Activated CD4-positive, alpha-beta T cell treated with anti-CD3 and anti-CD28 coated beads, Interleukin-2, amount 50 U/mL, for 48 hours (primary cell): ENCODE measurements at places on chromosomes 3 and 15.
A peak's percentile ranks its signal among the peaks of the same experiment; 100 is the strongest.

GRCh38 chr3:5437783-5438323 lies 250.3 kb downstream of the EDEM1 start:
- DNase-seq: no peak

GRCh38 chr3:50591196-50591741 lies 20.3 kb downstream of the CISH start:
- DNase-seq: no peak

GRCh38 chr3:152258448-152259393 lies 10.0 kb upstream of the MBNL1 start:
- DNase-seq: peak; percentile 59

GRCh38 chr3:71602256-71602655 lies 18.7 kb upstream of the FOXP1 start:
- no peak for DNase-seq

DNA sequence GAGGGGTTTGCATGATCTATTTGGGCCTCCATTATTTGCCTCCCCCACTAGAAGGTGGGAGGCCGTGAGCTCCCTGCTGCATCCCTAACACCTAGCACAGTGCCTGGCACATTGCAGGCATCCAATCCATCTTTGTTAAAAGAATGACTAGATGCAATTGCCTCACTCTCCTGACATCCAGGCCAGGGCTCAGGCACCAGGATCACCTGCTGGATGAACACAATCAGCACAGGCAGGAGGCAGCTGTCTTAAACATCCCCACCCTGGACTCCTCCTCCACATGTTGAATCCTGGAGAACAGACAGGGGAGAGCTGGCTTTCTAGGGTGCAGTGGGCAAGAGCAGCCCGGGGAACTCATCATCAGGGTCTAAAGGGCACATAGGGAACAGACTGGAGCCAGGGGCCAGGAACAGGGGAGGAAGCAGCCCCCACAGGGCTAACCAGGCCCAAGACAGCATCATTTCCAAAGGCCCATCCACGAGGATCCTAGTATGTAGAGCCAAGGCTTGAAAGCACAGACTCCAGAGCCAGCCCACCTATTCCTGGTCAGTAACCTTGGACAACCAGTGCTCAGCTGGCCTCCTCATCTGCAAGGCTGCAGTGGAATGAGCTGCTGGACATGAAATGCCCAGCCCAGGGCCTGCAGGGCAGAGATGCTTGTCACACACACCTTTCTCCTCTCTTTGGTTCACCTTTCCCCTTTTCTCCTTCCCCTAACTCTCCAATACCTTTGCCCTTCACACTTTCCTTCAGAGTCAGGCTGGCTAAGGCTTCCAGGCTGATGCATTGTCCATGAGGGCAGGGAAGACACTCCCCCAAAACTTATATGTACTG lies 254.4 kb upstream of the TLE3 start:
- DNase-seq: no peak

GRCh38 chr3:183159333-183159732 lies 3.2 kb downstream of the LAMP3 start:
- no peak for DNase-seq

DNA sequence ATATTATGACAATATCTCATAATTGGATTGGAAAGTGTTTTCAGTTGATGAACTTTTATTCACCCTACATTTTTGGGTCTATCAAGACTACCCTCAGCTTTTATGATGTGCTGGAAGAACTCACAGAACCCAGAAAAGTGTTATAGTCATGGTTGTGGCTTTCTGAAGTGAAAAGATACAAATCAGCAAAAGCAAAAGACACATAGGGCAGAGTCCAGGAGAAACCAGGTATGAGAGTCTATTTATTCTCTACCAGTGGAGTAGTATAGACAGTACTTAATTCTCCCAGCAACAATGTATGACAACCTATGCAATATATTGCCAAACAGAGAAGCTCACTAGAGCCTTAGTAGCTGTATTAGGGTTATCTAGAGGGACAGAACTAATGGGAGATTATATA lies 280.4 kb upstream of the TTC14 start:
- no peak for DNase-seq

DNA sequence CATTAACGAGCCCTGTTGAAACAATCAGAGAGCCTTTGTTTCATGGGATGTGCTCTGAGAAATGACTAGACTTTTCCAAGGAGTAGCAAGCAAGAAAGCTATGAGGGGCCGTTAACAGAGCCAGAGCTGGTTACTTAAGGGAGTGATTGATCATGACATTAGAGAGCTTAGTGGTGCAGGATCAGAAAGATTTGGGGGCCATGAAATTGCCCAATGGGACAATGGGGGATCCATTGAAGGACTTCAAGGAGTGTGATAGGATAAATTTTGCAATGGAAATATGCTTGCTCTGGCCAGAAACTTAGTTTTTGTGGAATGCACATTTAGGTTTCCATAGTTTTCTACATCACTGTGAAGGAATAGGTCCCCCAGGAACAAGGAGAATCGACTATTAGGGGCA lies 45.6 kb downstream of the LRRC3B start:
- DNase-seq: no peak

GRCh38 chr3:196837819-196838420 lies 29.8 kb upstream of the SENP5 start:
- DNase-seq: peak; percentile 79

- no peak for DNase-seq
Observed at GRCh38 chr3:98906230-98906629, 4.7 kb upstream of the DCBLD2 start.

DNA sequence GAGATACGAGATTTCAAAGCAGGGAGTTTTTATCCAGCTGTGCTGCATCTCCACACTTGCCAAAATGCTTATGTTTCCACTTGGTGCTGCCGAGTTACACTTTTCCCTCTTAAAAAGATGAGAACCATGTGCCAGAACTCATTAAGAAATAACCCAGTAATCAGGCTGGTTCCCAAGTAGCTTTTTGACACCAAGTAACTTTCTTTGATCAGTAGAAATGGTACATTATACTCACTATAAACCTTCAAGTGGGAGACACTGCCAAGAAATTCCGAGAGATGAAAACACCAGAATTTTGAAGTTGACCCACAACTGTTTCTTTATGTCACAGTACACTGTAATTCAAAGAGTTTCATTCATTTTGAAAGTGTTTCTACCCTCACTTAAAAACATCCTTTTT lies 164.6 kb upstream of the CCDC54 start:
- DNase-seq: no peak

DNA sequence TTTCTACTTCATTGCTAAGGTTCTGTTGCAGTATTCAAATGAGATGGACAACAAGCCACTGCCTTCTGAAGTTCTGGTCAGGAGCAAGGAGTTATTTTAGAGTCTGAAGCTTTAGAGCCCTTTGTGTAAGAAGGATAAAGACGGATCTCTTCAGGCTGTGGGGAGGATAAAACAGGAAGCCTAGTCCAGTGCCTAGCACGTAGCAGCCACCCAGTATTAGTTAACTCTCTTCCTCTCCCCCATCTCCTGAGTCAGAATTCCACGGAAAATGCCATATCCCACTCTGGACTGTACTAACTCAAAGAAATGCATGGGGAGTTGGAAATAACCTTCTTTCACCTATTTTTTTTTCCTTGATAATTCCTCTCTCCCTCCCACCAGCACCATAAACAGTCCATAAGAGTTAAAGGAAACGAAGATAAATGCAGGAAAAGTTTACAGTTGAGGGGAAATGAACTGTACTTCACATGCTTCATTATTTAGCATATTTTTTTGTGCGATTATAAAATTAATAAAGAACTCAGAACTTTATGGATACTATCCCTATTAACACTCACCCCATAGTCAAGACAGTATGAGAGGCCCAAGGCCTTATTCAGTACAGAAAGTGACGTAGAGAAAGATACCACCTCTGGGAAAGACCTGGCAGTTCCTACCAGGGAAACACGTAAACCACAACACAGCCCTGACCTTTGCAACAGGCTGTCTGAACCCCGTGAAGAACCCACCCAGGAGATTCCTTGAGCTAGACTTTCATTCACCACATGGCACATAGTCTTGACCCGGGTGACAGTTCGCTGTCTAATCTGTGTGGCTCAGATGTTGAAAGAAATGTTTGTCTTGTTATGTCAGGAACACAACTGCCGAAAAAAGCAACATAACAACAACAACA lies 9.2 kb downstream of the IGF2BP2 start:
- no peak for DNase-seq

DNA sequence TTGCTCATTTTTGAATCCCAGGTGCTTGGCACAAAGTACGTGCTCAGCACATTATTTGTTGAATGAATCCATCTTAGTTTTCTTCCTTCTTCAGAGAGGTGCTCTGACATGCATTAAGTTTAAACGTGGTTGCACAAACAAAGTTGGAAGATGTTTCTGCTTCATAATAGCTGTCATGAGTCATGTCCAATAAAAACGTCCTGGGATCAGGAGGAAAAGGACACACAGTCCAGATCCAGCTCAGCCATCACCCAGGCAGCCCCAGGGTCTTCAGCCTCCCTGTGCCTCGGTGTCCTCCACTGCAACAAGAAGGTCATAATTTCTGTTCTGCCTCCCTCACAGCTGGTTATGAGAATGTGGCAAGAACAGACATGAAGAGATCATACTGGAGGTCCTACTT lies 55.4 kb downstream of the CCNL1 start:
- DNase-seq: no peak

DNA sequence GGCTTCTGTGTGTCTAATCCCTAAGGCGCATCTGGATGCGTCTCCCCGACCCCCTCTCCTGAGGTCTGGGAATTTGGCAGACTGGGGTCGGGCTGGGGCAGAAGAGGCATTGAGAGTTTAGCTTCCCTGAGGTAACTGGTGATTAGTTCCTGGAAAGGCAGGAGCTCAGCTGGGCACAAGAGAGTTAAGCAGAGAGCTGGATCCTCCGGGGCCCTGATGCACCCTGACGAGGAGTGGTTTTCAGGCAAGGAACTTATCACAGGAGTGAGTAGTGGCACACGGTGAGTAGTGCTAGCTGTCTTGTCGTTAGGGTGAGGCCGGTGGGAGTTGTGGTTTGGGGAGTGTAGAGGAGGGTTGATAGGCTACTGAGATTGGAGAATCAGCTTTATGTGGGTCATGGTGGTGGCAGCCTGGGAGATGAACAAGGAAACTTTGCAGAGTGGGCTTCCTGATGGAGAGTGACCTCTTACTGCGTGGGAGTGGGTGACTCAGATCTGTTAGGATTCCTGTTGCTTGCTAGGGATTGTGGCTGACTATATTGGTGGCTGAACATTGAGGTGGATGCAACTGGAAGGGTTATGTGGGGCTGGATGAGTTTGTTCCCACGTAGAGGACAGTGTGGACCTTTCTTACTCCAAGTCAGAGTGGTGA lies 897 bp downstream of the RAD54L2 start:
- DNase-seq: peak; percentile 60

DNA sequence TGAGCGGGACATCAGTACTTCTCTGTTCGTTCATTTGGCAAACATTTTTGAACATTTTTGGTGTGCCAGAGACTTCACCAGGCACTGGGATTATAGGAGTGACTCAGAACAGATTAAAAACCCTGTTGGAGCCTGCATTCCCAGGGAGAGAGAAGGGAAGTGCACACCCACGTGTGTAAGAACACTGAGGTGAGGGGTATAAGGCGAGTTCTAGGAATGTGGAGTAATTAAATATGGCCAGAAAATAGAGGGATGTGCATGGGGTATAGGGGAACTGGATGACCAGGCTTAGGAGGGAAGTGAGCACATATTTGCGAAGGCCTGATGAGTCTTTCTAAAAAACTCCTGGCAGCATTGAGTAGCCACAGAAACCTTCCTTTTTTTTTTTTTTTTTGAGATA lies 401.2 kb upstream of the C2CD4B start:
- no peak for DNase-seq

- peak; percentile 59 for DNase-seq
Observed at GRCh38 chr3:149487598-149488197, 13.2 kb downstream of the TM4SF4 start.

DNA sequence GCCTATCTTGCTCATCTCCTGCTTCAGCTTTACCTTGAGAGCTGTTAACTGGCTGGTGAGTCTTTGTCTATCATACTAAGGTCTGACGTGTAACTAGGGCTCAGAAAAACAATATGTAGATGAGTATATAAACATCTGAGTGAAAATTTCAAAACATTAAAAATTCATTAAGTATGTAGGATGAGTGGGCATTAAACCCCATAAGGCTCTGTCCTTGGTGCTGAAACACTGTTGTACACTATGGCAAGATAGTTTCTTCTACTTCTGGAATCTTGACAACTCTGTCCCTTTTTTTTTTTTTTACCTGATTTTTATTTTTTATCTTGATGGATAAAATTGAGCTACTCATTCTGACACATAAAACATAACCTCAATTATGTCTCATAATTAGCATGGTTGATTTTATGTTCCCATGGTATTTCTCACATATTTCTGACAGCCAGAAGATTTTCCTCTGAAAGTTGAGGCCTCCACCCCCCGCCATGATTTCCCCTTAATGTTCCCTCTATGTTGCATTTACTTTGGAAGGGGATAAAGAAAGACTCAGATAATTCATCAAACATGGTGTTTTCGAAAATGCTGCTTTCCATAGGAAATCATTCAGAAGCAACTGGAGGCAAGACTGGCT lies 54.3 kb downstream of the DGKG start:
- no peak for DNase-seq

DNA sequence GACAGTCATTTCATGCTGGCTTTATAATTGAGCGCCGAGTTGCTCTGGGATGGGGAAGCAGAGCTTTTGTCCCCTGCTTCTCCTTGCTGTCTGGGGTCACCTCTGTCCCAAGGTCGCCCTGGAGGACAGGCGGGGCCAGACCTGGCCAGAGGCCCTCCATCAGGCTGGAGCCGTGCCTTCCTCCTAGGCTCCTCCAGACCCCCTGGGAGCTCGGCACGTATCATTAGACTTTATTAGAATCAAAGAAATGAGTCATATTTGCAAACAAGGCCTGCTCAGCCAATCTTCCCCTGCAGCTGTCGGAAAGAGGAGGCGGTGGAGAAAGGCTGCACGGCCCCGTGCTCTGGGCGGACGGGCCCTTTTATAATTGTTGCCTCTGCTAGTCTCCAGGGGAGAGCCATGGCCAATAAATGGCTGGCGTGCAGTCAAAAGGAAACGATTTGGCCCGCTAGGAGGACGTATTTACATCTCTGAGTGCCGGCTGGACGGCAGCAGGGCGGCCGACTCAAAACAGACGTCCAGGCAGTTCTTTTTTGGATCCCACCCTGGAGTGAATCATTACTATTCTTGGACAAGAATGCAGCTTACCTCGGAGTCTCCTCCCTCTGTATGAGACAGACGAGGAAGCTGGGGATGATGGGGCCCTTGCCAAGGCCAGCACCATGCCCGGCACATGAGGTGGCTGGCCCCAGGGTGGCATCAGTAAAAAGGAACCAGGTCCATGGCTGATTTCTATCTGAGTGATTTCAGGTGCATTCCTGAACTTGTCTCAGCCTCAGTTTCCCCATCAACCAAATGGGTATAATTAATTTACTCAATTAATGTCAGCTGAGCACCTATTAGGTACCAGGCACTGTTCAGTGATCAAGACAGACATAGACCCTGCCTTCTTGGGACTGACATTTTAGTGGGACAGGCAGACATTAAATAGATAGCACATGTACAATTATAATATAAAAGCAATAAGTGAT lies 50.6 kb downstream of the SLC6A6 start:
- no peak for DNase-seq

- no peak for DNase-seq
Observed at GRCh38 chr15:77503240-77503639, 82.6 kb downstream of the HMG20A start.

- DNase-seq: no peak
Observed at GRCh38 chr3:50644561-50644960, 27.6 kb downstream of the MAPKAPK3 start.
